ENCODE measurements at places on chromosomes 6 and 20. TPM values are rescaled to one million over a fixed set of nuclear protein-coding genes. Genes with fewer than 3 reads are reported as not detected.
A peak's percentile ranks its signal among the peaks of the same experiment; 100 is the strongest.

- no peak for DNase-seq
Measured at GRCh38 chr6:144559865-144560593, 274.9 kb downstream of the UTRN start.

DNA sequence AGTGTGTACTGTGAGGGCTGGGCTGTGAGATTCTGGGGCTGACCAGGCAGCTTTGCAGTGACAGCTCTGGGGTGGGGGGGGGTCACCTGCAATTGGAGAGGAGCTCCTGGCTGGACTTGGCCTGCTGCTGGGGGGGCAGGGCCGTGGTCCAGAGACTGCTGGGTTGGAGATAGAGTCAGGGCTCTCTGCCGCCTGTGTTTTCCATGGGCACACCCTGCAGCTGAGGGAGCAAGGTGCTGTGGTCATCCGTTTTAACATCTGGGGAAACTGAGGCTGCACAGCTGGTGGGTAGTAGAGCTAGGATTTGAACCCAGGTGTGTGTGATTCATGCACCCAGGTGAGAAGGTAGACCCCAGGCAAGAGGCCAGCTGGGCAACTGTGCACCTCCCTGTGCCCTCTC is 7.3 kb downstream of the DLGAP4 start:
- no peak for DNase-seq

DNA sequence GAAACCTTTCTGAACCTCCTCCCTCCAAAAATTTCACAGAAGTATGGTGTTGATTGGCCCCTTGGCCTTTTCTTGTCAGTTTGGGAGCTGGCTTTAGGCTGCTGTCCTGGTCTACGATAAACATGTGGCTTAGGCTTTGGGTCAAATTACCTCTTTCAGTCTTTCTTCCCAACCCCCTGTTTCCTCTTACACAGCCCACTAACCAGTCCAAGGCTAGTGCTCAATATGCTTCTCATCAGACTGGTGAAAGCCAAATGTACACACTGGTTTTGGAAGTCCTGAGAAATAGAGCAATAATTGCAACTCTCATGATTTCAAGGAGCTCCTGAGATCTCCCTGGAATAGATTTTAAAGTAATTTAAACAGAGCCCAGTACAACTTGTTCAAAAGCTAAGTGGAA is 933.7 kb upstream of the GJE1 start:
- no peak for DNase-seq

DNA sequence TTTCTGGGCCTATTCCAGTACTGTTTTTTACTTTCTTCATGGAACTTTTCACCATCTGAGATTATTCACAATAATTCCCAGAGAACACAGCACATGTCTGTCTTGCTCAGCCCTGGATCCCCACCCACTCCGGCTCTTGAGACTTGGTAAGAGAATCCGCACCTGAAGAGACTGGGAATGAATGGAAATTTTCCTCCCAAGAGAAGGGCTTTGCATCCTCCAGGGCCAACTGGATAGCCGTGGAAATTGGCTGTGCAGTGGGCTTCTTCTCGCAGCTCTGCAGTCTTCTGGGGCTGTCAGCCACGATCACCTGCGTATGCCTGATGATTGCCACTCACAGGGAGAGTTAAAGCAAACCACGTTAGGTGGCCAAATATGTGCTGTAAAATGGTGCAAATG is 159.1 kb downstream of the THBS2 start:
- no peak for DNase-seq

DNA sequence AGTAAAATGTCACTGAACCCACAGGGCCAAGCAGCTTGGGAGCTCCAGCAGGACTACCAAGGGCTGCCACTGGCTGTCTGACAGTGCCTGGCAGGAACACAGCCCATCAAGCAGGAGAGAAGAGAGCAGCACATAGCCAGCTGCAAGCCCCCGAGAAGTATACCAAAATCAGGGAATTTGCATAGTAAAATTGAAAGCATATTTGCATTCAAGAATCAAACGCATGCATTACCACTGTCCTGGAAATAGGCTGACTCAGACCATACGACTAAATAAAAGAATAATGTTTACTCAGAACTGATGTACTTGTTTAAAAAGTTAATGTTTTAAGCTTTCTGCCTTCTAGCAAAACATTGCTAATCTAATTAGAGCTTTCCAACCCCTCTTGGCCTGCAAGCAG is 298.1 kb downstream of the TFAP2B start:
- DNase-seq: no peak

- DNase-seq: no peak
Measured at GRCh38 chr6:141758430-141758829, 374.3 kb upstream of the GJE1 start.

DNA sequence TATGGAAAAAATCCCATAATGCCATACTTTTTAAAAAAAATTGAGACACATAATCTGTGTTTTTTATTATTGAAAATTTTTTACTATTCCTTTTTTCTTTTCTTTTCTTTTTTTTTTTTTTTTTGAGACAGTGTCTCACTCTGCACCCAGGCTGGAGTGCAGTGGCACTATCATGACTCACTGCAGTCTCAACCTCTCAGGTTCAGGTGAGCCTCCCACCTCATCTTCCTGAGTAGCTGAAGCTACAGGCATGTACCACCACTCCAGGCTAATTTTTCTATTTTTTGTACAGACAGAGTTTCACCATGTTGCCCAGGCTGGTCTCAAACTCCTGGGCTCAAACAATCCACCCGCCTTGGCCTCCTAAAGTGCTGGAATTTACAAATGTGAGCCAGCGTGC is 100.4 kb downstream of the AFG1L start:
- DNase-seq: no peak

DNA sequence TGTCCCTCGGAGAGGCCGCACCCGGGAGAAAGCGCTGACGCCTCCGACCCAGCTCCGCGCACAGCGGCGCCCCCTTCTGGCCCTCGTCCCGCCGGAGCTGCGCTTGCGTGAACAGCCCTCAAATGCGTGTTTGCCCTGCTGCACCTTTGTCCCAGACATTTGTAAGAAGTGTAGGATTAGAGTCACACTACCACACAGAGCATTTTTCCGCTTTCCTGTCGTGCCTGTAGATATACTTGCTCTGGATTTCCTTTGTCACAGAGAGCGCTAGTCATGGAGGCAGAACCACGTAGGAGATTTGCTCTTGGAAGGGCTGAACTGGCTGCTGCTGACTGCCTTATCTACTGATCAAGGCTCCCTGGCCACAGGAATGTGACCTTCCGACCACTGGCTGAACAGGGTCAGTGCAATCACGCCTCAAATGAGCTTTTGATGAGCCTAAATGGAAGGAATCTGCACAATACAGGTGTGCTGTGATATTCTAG is 62.3 kb downstream of the PAX1 start:
- DNase-seq: peak; percentile 81

- no peak for DNase-seq
Measured at GRCh38 chr6:25942561-25943147, 12.2 kb upstream of the SLC17A2 start.

DNA sequence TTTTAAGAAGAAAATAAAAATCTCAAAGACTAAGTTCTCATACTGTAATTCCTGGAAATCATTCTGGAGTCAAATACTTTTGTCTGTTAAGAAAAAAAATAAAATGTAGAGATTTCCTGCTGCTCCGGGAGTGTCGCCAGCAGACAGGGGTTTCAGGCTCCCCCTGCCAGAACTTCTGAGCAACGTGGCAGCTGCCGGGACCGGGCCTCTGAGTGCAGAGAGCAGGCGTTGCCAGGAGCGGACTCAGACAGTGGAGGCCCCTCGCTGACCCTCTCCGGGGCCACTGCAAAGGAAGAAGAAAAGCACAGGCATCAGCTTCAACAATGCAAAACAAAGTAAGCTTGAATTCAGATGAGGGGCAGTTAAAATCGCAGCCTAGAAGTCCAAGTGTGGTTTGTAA is 95.5 kb downstream of the THBS2 start:
- DNase-seq: no peak

The CLVS2 gene
- total RNA-seq: 0.28 TPM

The TSPYL4 gene
- total RNA-seq: 21.1 TPM

The PRKN gene
- 5.1 TPM for total RNA-seq

Data from endothelial cell (in vitro differentiated cells).